Cerebellar cortex (tissue), 1 donor: ENCODE measurements at places on chromosomes 1 and 21.
A peak's percentile ranks its signal among the peaks of the same experiment; 100 is the strongest.

GRCh38 chr1:83671586-83671985 is 327.3 kb downstream of the TTLL7 start:
- no peak for DNase-seq

- no peak for DNase-seq
Observed at GRCh38 chr1:209107535-209107934, 476.0 kb upstream of the CAMK1G start.

- DNase-seq = no peak
Observed at GRCh38 chr1:90127288-90127953, 132.5 kb downstream of the ZNF326 start.

GRCh38 chr1:42786097-42786496 is 1.3 kb downstream of the TMEM269 start:
- DNase-seq = no peak

DNA sequence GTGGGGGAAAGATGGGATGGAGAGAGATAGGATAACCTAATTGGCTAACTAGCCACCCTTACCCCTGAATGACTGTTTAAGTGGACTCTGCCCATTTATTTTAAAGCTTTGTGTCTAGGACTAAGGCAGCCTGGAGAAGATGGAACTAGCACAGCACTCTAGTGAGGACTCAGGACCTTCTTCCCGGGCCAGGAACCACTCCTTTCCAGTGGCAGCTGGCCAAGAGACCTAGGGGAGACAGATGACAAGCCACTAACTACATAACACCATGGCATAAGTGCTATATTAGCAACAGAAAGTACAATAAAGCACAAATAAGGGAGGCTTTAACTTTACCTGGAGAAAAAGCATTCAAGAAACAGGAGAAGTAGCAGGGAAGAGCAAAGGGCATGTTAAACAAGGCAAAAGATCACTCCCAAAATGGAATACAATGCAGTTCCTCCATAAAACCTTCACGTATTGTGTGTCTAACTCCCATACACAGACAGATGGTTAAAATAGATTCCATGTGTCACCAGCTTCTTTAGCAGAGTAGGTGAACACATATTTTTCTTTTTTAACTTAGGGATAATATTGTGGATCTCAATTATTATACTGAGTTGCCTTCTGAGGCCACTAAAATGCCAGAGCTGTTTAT is 20.6 kb downstream of the CLCA1 start:
- DNase-seq = no peak

- DNase-seq = no peak
Observed at GRCh38 chr1:170661646-170662411, 2.1 kb upstream of the PRRX1 start.

DNA sequence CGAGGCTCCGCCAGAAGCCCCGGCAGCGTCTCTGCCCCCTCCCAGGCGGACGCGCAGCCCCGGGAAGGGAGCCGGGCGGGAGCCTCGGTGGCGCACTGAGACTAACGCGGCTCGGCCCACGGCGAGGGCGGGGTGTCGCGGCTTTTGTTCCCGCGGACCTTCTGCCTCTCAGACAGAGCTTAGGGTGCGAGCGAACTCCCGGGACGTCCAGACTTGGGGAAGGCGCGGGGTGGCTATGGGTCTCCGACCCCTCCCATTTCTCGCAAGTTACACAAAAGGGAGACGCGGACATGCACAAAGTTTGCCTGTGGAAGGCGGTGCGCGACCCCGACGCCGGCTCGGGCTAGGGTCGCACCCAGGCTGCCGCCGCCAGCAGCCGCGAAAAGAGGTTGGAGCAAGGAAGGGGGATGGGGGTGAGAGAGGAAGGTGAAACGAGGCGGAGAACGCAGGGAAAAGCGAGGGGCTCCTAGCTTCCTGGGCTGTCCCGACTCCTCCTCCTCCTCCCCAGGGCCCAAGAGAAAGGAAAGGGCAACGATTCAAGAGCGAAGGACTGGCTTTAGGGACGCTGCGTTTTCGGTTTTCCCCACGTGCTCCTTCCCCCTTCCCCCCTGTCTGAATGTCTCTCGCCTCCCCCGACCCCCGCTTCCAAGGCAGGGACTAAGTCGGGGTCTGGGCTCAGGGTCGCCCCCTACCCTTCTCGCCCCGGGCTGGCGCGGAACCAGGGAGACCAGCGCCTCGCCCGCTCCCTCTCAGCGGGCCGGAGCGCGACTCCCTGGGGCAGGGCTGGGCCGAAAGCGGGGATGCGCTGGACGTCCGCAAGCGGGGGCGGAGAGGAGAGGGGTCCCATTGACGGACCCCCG is 729 bp downstream of the APP start:
- peak; percentile 70 for DNase-seq

DNA sequence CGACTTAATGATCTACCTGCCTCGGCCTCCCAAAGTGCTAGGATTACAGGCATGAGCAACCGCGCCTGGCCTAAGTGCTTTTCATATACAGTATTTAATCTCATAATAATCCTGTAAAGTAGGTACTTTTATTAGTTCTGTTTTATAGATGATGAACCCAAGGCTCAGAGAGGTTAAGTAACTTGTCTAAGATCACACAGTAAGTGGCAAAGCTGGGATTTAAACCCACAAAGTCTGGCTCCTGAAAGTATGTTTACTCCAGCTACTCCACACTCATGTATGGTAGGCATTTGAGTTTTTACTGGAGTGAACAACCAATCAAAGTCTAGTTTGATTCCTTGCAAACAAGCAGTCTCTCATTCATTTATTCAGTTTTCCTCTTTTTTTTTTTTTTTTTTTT is 2.3 kb downstream of the DFFA start:
- no peak for DNase-seq

- DNase-seq = no peak
Observed at GRCh38 chr1:15303935-15304334, 56.9 kb downstream of the FHAD1 start.

GRCh38 chr21:27130154-27130553 is 163.3 kb upstream of the ADAMTS5 start:
- DNase-seq = no peak

DNA sequence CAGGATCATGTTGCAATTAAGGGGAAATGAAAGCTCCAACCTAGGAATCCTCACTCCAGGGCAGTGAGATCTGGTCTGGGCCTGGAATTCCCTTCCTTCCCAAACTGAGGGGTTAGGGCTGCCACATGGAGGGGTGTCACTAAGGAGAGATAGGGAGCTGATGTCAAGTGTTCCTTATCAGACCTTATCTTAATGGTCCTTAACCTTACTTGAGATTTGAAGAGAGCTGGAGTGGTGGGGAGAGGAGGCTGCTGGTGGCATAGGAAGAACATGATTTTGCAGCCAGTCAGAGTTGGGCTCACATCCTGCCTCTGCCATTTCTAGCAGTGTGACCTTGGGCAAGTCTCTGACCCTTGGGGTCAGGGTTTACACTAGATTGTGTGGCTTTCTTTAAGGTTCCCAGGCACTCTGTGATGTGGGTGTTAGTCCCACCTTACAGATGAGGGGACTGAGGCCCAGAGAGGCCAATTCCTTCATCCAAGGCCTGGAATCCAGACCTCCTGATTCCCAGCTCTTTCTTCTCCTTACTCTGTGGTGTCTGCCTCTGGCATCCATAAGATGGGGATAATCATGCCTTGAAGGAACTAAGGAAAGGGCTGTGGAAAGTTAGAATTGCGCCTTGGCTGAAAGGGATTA is 56.3 kb upstream of the SYNC start:
- DNase-seq = no peak

GRCh38 chr21:38853421-38853919 is 47.7 kb downstream of the ETS2 start:
- DNase-seq = no peak

DNA sequence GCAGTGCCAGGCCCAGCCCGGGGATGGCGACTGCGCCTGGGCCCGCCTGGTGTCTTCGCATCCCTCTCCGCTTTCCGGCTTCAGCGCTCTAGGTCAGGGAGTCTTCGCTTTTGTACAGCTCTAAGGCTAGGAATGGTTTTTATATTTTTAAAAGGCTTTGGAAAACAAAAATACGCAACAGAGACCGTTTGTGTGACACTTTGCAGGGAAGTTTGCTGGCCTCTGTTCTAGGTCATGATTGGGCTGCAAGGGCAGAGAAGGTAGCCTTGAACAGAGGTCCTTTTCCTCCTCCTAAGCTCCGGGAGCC is 719 bp downstream of the SOD1 start:
- DNase-seq = no peak

DNA sequence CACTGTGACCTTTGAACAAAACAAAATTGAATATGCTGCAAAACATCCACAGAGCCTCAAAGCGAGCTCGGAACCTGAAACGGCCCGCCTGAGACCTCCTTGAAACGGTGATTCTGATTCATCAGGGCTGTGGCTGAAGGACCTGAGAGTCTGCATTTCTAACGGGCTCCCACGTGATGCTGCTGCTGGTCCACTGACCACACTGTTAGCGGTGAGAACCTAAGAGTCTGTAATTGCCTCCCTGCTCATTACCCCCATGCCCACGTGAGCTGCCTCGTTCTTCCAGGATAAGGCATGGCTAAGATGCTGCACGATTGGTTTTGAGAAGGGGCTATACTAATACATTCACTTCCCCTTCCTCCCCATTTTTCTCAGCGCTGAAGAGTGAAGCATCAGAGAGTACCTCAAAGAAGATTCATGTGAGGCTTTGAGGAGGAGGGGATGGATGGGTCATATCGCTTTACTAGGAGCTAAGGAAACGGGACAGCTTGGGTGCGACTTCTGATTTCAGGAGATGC is 9.7 kb downstream of the TLR5 start:
- no peak for DNase-seq

GRCh38 chr1:172360511-172360910 is 60.0 kb upstream of the C1orf105 start:
- peak; percentile 84 for DNase-seq

GRCh38 chr1:230494514-230494913 is 68.4 kb upstream of the PGBD5 start:
- no peak for DNase-seq

DNA sequence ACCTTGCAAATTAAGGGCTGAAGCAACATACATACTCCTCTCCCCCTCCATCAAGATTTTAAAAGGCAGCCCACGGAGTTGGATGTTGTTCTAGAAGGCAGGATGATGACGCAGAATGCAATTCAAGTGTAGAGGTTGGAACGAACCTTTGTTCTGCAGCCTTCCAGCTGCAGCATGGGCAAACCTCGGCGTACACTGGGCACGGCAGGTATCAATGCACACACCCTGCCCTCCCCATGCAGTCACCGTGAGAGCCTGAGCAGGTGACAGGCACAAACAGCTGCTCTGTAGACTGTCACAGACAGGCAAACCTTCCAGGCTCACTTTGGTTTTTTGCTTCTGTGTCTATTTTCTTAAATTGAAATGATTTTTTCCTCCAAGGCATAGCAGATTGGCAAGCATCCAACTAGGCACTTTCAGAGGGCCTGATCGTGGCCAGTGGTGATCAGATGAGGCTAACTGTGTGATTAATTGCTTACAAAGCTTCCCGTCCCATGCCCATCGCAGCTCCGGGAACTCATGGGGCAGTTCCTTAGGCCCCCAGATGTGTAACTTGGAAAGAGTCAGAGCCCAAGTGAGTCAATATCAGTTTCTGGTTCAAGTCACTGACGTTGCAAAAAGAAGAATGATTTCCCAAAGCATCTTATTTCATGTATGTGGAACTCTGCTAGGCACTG is 82.3 kb downstream of the ITPKB start:
- no peak for DNase-seq

GRCh38 chr21:38712664-38713063 is 93.1 kb upstream of the ETS2 start:
- DNase-seq = no peak

DNA sequence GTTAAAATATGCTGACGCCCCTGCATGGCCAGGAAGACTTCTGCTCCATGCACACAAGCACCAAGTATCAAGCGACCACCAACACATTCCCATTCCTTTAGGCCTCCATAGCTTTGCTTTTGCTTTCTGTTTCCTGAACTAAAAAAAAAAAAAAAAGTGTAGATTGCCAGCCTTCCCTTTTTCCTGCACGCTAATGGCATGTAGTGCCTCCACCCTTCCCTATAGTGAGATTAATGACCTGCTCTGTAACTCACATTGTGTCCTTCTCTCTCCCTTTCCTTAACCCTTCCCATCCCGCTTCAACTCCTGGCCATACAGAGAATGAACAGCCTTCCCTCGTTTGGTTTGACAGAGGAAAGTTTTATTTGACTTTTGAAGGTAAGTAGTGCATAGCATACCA is 57.1 kb upstream of the DYNLT5 start:
- DNase-seq = no peak

- DNase-seq = peak; percentile 5
Observed at GRCh38 chr1:153478692-153479618, 18.5 kb upstream of the S100A7 start.

- DNase-seq = no peak
Observed at GRCh38 chr1:11878081-11878890, 19.5 kb upstream of the NPPB start.

DNA sequence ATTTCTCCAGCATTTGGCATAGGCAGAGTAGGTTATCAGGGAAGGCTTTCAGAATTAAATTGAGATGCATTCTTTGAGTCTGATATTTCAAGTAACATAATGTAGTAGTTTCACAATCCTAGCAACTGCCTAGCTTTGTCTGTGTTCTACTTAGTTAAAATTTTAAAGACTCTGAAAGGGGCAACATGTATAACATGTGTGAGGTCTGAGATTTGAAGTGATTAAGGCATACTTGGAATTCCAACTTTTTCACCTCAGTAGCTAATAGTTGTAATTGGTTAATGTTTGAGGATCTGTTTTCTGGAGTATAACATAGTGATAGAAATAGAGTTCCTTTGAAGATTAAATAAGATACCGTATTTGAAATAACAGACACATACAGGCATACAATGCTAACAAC is 335.2 kb upstream of the BEND5 start:
- DNase-seq = no peak

DNA sequence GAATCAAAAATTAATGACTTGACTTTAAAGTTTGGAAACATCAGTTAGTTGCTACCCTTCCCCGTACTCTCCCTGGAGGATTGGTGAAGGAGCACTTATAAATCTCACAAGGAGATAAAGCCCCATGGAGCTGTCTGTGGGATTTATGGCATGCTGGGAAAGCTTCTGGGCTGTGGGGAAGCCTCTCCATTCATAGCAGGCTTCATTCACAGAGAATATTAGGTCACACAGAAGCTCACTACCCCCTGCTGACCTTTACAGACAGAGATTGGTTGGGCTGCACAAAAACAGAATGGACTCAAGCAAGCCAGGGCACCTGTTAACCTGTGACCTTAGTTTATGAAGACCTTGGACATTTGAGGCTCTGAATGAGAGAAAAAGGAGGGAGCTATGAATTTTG is 32.1 kb downstream of the RGL1 start:
- DNase-seq = peak; percentile 43
